ENCODE measurements at places on chromosomes 16 and 17. TPM values are rescaled to one million over a fixed set of nuclear protein-coding genes. Genes with fewer than 3 reads are reported as not detected.

Gene NHLRC4
- 1.2 TPM for total RNA-seq

Gene IL17C
- 0.21 TPM for total RNA-seq

Gene SGCA
- not detected for total RNA-seq

Gene ABCC12
- not detected for total RNA-seq

Gene GP1BA
- 4.2 TPM for total RNA-seq

Gene TLCD1
- total RNA-seq, result not detected

Gene NPEPPS
- total RNA-seq, result 85.8 TPM

Gene IGSF6
- total RNA-seq, result 13.9 TPM

Gene ZNF423
- total RNA-seq, result under 0.01 TPM

Gene CXCL16
- total RNA-seq, result 32.6 TPM

Gene IRX3
- 1.2 TPM for total RNA-seq

Gene SCNN1B
- not detected for total RNA-seq

Gene SRL
- total RNA-seq, result under 0.01 TPM

Gene GGT6
- not detected for total RNA-seq

Gene TMEM88
- total RNA-seq, result 8.5 TPM

Data from mononuclear cell (primary cell).